ENCODE measurements at places on chromosomes 4 and X. TPM values are rescaled to one million over a fixed set of nuclear protein-coding genes. Genes with fewer than 3 reads are reported as not detected.

Gene GYPE
- 3.1 TPM for polyA plus RNA-seq

Gene FRMD7
- polyA plus RNA-seq: not detected

Gene GAGE13
- polyA plus RNA-seq: not detected

Gene LIN54
- polyA plus RNA-seq: 11.7 TPM

Gene RHOH
- 432 TPM for polyA plus RNA-seq

Gene SUPT20HL1
- not detected for polyA plus RNA-seq

Gene PSMD10
- 54.7 TPM for polyA plus RNA-seq

Gene AFM
- polyA plus RNA-seq: not detected

Gene POU4F2
- not detected for polyA plus RNA-seq

Gene DDIT4L
- polyA plus RNA-seq: not detected

Gene DCAF4L1
- polyA plus RNA-seq: not detected

Gene ELK1
- polyA plus RNA-seq: 20.4 TPM

Gene PNCK
- polyA plus RNA-seq: not detected

Gene PROM1
- not detected for polyA plus RNA-seq

Gene CTAG1A
- polyA plus RNA-seq: not detected

Gene F11
- not detected for polyA plus RNA-seq

Gene MAP3K15
- polyA plus RNA-seq: not detected

Gene MAP7D2
- polyA plus RNA-seq: not detected

Gene CLGN
- polyA plus RNA-seq: not detected

Gene GLRA2
- not detected for polyA plus RNA-seq

Gene MAGEB17
- not detected for polyA plus RNA-seq

Gene GPRASP1
- polyA plus RNA-seq: 2.5 TPM

Gene RPA4
- polyA plus RNA-seq: not detected

Gene SYP
- 0.67 TPM for polyA plus RNA-seq

Gene GABRQ
- polyA plus RNA-seq: not detected

Gene FGD1
- polyA plus RNA-seq: 0.76 TPM

Gene COL25A1
- polyA plus RNA-seq: not detected

Gene CD38
- 14.5 TPM for polyA plus RNA-seq

Gene ADGRG2
- polyA plus RNA-seq: not detected

Gene ANAPC4
- polyA plus RNA-seq: 24.6 TPM

Gene ANK2
- polyA plus RNA-seq: not detected

Gene SPANXC
- not detected for polyA plus RNA-seq

Gene RAB39B
- polyA plus RNA-seq: 10.0 TPM

Gene DCAF8L2
- not detected for polyA plus RNA-seq

Gene RNF212
- 2.9 TPM for polyA plus RNA-seq

Gene SPATA4
- polyA plus RNA-seq: not detected

Gene EMCN
- polyA plus RNA-seq: not detected

Gene SHROOM2
- not detected for polyA plus RNA-seq

Gene CXCL8
- 0.31 TPM for polyA plus RNA-seq

Gene CT47B1
- not detected for polyA plus RNA-seq

Gene PPP4R3C
- not detected for polyA plus RNA-seq

Gene CA5B
- polyA plus RNA-seq: 69.5 TPM

Gene FAM47C
- polyA plus RNA-seq: not detected

Gene MAGEB2
- not detected for polyA plus RNA-seq

Gene PABPC4L
- polyA plus RNA-seq: not detected

Gene NUP62CL
- 2.3 TPM for polyA plus RNA-seq

Gene FAM193A
- 1.6 TPM for polyA plus RNA-seq

Gene TEX13C
- not detected for polyA plus RNA-seq

Gene NXF2
- polyA plus RNA-seq: not detected

Gene GPC4
- polyA plus RNA-seq: not detected

Gene P2RY8
- 189 TPM for polyA plus RNA-seq

Measured in CD4-positive, CD25-positive, alpha-beta regulatory T cell (primary cell).